ENCODE measurements at places on chromosomes 16 and 17. TPM values are rescaled to one million over a fixed set of nuclear protein-coding genes. Genes with fewer than 3 reads are reported as not detected.

COTL1 gene
- total RNA-seq = 583 TPM

C17orf50 gene
- total RNA-seq = 0.24 TPM

MYL11 gene
- total RNA-seq = not detected

NPIPB13 gene
- 3.0 TPM for total RNA-seq

PABPN1L gene
- not detected for total RNA-seq

RDM1 gene
- 2.4 TPM for total RNA-seq
